ENCODE measurements at places on chromosomes 11 and 22.

- DNase-seq, result no peak
These were observed 733.0 kb upstream of the KIRREL3 start for GRCh38 chr11:127733552-127733951.

- DNase-seq, result peak; percentile 12
These were observed 73.2 kb downstream of the KIAA1671 start for GRCh38 chr22:25025491-25026400.

- DNase-seq, result no peak
These were observed 447.5 kb upstream of the KIRREL3 start for GRCh38 chr11:127448101-127448500.

GRCh38 chr11:13772223-13773046 lies 104.0 kb downstream of the FAR1 start:
- no peak for DNase-seq

DNA sequence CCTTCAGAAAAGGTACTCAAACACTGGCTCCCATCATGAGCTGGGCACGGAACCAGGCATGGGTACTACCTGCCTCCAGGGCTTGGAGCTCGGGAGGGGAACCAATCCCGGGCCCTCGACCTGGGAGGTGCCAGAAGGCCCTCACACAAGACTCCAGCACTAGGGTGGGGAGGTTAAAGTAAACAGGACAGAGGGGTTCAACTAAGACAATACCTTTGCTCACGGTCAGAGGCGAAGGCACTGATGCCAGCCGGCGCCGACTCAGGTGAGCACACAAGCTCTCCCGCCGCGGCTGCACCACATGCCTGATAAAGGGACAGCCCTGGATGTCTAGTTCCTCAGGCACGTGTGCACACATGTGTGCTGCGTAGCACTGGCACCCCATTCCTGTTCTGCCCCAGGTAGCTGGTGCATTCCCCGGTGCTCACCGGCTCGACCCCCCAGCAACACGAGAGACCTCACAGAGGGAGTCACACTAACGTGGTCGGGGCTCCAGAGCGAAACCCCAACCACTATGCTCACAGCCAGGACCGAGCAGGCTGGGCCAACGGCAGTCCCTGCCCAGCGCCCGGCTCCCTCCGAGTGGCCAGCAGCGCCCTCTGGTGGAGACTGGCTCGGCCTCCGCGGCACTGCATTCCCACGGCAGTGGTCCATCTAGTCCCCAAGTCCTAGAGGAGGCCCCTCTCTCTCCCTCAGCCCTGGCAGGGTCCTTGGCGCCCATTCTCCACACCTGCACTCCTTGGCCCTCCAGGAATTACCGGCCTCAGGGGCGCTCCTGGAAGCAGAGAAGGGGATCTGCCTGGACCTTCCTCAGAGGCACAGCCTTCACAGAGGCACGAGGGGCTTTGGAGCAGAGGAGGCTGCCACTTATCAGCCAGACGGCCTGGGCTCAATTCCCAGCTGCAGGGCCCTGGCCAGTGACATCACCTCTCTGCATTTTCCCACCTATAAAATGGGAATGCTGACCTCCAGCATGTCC lies 28.8 kb upstream of the MOB2 start:
- peak; percentile 60 for DNase-seq

Measured in hippocampal formation (tissue), 2 donors.